ENCODE measurements at places on chromosomes 4 and X.

DNA sequence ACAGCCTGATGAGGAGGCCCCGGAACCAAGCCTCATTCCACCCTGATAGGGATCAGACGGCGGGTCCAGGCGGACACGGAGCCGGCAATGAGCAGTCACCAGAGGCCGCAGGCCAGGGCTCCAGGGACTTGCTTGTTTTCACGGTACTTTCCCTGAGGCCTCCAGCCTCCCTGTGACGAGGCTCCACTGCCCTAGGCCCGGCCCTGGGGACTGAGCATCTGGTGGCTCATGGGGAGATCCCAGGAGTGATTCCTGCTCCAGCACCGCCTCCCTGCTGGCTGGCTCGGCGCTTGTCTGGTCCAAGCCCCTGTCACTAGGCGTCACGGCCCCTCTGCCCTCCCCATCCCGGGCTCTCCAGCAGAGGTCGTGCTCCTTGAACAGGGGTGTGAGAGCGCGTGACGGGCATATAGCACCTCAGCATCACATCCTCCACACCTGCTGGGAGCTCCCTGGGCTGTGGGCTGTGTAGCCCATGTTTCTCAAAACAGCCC is 14.1 kb downstream of the HTRA3 start:
- no peak for DNase-seq

GRCh38 chrX:54786967-54787366 is 11.1 kb downstream of the ITIH6 start:
- DNase-seq, result no peak

DNA sequence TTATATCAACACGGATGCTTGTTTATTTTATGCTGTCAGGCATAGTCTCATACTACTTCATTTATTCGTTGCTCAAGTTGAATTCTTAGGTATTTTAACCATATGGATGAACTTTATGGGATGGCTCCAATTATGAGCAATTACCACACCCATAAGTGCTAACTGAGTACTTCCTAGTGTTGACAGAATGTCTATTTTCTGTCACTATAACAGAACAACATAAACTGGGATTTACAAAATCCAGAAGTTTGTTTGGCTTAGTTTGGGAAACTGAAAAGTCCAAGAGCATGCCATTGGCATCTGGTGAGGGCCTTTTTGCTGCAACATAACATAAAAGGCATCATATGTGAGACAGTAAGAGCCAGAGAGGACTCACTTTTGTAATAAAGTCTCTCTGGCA is 21.0 kb downstream of the SULT1E1 start:
- no peak for DNase-seq

DNA sequence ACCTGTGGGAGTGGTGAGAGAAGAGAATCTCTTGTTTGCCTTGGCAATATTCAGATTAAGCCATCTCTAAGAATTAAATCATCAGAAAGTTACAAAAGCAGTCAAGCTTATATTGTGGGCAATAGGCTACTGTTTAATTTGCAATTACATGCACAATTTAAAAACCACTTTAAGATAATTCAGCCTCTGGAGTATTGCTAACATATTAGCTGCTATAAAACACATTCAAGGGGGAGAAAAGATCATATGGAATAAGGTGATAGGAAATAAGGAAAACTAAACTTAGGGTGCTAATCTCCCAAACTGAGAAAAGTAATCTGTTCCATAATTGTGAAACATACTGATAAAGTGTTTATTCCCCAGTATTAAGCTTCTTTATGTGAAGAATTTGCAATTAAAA is 103.9 kb downstream of the ARAP2 start:
- DNase-seq, result peak; percentile 27

DNA sequence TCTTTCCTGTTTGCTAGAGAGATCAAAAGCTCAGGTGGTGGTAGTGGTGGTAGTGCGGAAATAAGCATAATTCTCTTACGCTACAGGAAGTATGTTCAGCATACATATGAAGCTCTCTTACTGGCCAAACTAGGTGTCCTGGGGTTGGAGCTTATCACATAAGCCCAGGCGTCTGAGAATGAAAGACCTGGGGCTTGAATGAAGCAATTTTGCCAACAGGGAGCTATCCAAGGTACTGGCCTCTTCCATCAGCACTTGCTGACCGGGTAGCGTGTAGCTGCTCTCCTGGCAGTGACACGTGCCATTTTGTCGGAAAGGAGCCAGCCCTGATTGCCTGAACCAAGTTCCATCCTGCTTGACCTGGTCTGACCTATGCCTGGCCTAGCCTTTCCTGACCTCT is 65.9 kb upstream of the HPF1 start:
- DNase-seq, result no peak

GRCh38 chr4:137307806-137308205 is 224.5 kb downstream of the PCDH18 start:
- no peak for DNase-seq

DNA sequence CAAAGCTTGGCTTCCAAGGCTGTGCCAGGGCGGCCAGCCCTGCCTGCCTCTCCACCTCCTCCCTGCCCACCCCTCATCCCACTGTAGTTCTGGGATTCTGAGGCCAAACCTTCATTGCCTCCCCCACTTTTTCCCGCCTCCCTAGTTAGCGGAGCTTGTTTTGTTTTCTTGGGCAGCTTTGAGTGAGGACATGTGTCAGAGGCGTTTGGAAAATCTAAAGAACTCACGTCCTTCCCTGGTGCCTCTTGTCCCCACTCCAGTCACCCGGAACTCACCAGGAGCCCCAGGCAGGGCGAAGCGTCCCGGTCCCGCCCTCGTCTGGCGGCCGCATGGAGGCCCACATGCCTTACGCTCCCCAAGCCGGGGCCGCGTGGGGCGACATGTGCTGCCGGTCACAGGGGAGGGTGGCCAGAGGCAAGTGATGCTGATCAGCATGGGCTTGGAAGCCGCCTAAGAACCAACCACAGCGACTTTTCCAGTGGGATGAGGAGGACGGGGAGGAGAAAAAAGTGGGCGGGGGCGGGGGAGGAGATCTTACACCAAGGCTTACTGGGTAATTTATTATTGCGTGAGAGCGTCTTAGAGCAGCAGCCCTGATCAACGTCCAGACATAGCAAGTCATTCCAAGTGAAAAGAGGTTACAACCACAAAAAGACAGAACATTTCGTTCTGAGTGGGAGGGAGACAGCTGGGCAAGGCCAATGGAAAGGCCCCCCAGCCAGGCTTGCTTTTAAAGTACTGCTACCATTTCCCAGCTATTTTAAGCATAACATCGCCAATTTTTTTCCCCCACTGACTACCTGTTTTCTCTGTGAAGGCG is 48.5 kb downstream of the PRPS1 start:
- DNase-seq, result no peak

GRCh38 chr4:38162240-38162784 is 202.1 kb downstream of the PTTG2 start:
- no peak for DNase-seq

DNA sequence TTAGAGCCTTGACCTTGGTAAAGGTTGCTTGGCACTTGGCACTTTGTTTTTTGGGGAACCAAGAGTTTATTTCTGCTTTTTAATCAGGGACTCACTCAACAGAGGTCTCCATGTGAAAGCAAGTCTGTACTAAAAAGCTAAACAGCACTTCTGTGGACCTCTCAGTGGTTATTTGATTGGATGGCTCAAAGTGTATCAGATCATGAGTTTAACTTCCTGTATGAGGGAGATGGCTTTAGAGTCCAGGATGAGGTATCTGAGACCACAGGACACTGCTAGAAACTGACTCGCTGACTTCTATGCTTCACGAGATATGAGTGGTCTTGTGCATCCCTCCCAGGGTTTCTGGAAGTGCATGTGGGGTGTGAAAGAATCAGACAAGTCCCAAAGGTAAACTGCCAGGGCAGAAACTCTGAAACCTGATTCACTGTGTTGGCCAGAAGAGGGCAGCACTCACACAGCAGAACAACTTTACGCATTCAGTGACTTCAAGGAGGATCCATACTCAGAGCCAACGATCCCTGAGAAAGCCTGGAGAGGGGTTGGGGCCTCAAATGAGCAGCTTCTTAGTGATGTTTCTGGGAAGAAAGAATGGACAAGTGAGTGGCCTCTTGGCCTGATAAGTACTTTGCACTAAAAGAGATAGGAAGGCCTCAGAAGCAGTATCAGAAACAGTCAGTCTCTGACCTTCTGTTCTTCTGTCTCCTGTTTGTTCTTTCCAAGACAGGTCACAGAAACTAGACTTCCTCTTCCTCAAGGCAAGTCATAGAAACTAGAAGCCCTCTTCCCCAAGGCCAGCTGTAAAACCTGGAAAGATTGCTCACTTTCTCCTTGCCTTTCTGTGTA is 220.3 kb upstream of the CXCL13 start:
- peak; percentile 64 for DNase-seq

DNA sequence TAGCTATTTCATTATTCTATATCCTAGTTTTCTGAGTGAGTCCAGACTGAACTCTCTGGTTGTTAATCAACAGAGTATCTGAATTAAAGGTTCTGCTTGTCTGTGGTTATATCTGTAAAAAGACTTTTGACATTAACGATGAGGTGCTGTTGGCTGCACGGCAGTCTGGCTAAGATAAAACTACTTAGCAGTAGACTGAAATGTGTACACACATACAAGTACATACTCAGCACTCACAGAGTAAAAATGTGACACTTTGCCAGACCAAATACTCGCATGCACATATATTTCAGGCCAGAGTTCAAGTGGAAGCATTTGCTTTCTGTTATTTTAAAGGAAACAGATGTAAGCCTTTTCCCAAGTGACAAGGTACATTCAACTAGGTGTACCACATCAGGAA is 80.5 kb downstream of the PRDM5 start:
- no peak for DNase-seq

GRCh38 chr4:2714061-2714770 is 41.9 kb downstream of the TNIP2 start:
- DNase-seq, result no peak

- DNase-seq, result no peak
Measured at GRCh38 chr4:100533741-100534140, 15.9 kb upstream of the EMCN start.

DNA sequence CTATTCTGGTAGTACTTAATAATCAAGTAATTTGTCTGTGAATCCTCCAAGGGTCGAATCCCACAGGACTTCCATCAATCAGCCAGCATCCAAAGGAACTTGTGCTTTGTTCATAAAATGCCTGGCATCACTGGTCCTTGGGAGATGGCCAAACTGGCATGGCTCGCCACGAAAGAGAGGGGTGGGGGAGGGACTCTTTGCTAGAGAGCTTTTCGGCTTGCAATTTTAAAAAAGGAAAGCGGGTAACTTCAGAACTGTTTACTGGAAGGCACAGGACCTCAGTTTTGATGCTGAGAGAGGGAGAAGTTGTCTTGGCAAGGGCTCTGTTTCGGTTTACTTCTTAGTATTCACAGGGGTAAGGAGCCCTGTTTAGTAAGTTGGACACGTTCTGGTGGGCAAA is 79.4 kb upstream of the FHL1 start:
- DNase-seq, result no peak

GRCh38 chr4:27293831-27294230 is 433.2 kb downstream of the STIM2 start:
- DNase-seq, result no peak

- DNase-seq, result no peak
Measured at GRCh38 chr4:127048376-127049044, 584.2 kb upstream of the INTU start.

GRCh38 chrX:130637591-130637990 is 235.8 kb downstream of the RBMX2 start:
- DNase-seq, result no peak

DNA sequence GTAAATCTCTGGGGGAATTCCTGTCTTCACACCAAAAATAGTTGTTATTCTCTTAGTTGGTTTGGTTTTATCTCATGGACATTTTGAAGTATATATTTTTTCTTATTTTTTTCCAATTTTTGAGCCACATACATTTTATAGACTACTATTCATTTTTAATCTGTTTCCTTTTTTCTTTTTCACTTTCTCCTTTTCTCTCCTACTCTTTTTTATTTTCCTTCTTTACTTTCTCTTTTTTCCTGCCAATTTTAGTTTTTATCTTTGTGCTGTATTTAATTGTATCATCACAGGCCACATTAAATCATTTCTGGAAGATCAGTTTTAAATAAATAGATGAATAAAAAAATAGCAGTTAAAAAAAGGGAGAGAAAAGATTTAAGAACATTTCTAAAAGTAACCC is 14.0 kb upstream of the JADE3 start:
- no peak for DNase-seq

GRCh38 chr4:129748991-129749390 is 653.0 kb downstream of the C4orf33 start:
- DNase-seq, result no peak

- DNase-seq, result no peak
Measured at GRCh38 chrX:134529481-134529880, 69.5 kb downstream of the HPRT1 start.

DNA sequence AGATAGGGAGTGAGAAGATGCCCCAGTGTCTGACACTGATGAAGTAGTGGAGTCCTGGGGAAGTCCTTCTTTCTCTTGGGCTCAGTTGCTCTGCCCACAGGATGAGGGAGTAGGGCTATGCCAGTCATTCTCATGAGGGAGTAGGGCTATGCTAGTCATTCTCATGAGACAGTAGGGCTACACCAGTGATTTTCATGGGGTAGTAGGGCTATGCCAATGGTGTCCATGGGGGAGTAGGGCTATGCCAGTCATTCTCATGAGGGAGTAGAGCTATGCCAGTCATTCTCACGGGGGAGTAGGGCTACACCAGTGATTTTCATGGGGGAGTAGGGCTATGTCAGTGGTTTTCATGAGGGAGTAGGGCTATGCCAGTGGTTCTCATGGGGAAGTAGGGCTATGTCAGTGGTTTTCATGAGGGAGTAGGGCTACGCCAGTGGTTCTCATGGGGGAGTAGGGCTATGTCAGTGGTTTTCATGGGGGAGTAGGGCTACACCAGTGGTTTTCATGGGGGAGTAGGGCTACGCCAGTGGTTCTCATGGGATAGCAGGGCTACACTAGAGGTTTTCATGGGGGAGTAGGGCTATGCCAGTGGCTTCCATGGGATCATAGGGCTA is 43.3 kb upstream of the SOD3 start:
- DNase-seq, result no peak

- DNase-seq, result no peak
Measured at GRCh38 chr4:161249779-161250440, 913.9 kb downstream of the FSTL5 start.

GRCh38 chr4:79334783-79335182 is 8.9 kb upstream of the NAA11 start:
- DNase-seq, result peak; percentile 59

DNA sequence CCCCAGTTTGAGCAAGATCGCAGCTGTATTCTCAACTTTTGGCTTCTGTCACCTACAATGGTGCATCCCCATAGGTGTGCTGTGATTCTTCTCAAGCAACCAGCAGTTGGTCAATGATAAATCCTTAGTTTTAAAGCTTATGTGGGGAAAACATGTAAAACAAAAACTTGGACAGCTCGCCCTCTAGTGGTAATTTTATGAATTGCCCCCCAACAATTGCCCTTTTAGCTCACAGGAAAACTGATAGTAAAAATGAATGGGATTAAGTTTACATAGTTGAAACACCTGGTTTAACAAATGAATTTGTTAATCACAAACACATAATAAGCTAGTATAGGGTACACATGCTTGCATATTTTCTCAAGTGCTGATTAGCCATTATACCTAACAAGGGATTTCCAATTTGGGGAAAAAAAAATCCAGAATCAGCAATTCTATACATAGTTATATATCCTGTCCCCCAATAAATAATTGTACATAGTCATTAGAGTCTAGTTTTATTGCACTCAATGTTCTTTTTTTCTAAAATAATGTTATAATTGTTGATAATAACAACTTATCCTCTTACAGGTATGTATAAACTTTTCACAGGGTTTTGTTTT is 30.1 kb downstream of the TEX13A start:
- DNase-seq, result peak; percentile 9

GRCh38 chr4:155944516-155944915 is 9.2 kb downstream of the CTSO start:
- DNase-seq, result no peak

Measured in NCI-H1105 treated with DMSO at 0.1 percent for 48 hours (cell line).